ENCODE measurements at places on chromosomes 6 and 20.

- no peak for DNase-seq
Observed at GRCh38 chr6:159533568-159533967, 159.5 kb downstream of the SOD2 start.

DNA sequence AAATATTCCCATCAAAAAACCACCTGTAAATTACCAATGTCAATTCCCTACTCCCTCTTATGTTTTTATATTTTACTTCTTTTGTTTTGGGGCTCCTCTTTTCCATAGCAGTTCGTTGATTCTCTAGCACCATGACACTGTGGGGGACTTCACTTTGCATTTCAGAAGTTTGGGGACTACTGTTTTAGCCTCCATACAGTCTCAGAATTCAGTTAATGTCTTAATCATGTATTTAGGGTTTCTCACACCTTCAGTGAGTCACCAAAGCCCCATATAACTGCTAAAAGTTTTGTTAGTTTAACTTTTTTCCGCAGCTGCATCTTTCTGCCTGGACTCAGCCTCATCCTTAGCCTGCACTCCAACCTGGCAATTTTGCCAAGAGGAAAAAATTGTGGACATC is 20.7 kb upstream of the AIG1 start:
- no peak for DNase-seq

DNA sequence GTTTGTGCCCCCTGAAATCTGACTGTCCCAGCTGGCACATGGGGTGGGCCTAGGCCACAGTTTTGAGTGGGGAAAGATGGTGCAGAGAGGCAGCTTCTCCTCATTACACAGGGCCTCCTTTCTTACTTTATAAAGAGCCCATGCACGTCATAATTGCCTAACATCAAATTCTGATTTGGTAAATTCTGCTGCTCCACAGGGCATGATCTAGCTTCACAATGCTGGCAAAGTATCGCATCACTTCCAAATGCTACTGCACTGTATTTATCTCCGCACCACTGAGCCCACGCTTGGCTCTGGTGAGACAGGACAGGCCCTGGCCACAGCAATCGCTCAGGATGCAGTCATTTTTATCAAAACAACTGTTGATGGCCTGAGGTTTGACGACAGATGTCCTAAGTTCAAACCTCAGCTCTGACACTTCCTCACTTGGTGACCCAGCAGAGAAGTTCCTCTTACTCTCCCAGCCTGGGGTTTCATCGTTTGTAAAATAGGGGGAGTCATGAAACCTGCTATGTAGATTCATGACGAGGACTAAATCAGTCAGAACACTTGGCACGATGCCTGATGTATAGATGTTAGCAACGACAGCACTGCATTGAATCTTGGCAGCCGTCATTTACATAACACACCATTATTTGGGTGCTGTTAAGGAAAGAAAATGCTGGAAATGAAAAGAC is 187.9 kb downstream of the TTLL2 start:
- DNase-seq: no peak

- no peak for DNase-seq
Observed at GRCh38 chr6:33024521-33024920, 15.1 kb upstream of the HLA-DOA start.

GRCh38 chr20:10646886-10647420 is 26.8 kb downstream of the JAG1 start:
- DNase-seq: no peak

GRCh38 chr6:83708970-83709747 is at the start of gene SNAP91:
Gene SNAP91, minus strand, starts transcription at chr6:83709101. Its CDS starts 1,174 bp downstream, at chr6:83707927.
- peak; percentile 7 for DNase-seq

DNA sequence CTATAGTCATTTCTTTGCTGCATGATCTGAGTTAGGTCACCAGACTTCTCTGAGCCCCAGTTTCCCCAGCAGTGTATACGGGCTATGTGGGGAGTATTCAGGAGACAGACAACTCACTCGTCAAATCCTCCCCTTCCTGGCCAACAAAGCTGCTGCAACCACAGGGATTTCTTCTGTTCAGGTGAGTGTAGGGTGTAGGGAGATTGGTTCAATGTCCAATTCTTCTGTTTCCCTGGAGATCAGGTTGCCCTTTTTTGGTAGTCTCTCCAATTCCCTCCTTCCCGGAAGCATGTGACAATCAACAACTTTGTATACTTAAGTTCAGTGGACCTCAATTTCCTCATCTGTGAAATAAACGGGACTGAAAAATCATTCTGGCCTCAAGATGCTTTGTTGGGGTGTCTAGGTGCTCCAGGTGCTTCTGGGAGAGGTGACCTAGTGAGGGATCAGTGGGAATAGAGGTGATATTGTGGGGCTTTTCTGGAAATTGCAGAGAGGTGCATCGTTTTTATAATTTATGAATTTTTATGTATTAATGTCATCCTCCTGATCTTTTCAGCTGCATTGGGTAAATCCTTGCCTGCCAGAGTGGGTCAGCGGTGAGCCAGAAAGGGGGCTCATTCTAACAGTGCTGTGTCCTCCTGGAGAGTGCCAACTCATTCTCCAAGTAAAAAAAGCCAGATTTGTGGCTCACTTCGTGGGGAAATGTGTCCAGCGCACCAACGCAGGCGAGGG is 594 bp upstream of the CDKN1A start:
- DNase-seq: no peak

DNA sequence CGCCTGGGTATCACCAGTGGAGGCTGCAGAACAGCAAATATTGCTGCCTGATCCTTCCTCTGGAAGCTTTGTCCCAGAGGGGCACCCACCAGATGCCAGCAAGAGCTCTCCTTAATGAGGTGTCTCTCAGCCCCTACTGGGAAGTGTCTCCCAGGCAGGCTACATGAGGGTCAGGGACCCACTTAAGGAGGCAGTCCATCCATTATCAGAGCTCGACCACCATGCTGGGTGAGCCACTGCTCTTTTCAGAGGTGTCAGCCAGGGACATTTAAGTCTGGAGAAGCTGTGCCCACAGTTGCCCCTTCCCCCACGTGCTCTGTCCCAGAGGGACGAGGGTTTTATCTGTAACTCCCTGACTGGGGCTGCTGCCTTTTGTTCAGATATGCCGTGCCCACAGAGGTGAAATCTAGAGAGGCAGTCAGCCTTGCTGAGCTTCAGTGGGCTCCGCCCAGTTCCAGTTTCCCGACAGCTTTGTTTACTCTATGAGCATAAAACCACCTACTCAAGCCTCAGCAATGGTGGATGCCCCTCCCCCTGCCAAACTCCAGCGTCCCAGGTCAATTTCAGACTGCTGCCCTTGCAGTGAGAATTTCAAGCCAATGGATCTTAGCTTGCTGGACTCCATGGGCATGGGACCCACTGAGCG is 25.9 kb upstream of the AIG1 start:
- no peak for DNase-seq

GRCh38 chr6:156963712-156964700 is 186.8 kb downstream of the ARID1B start:
- no peak for DNase-seq

DNA sequence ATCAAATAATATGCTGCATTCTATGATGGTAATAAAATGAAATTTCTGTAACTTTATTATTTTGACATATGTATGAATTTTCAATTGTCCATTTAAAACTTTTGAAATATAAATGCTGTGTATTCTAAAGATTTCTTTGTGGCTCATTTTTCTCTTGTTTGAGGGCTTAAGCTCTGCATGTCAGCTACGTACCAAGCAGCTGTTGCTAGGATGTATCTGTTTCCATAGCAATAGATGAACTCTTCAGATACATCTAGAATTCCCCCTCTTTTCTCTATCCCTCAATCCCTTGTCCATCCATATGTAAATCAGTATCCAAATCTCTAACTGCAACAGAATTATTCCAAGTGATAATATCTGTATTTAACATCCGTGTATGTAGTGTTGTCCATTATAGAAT is 76.5 kb upstream of the OPRM1 start:
- DNase-seq: no peak

DNA sequence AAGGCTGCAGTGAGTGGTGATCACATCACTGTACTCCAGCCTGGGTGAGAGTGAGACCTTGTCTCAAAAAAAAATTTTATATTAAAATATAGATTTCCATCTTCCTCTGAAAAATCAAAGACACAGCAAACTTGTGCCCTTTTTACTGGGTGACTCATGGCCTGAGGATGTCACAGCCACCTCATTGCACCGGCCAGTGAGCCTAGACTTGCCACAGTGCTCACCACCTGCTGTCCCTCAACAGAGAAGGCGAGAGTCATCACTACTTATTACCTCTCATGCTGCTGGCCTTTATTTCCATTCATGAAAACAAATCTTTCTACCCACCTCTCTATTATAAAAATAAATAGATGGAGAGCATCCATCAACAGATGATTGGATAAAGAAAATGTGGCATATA is 295.8 kb downstream of the PREX1 start:
- DNase-seq: no peak

DNA sequence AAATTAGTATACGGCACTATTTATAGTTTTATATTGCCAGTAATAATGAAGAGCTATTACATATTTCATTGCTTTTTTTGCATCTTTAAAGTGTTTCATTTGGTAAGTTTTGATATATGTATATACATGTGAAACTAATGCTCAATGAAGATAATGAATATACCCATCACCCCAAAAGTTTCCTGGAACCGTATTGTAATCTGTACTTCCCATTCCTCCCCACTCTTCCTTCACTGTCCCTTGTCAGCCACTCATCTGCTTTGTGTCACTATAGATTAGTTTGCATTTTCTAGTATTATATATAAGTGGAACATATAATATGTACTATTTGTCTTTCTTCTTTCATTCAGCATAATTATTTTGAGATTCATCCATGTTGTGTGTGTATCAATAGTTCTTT is 10.3 kb upstream of the TBC1D32 start:
- no peak for DNase-seq

- no peak for DNase-seq
Observed at GRCh38 chr6:22113026-22113766, 183.6 kb downstream of the PRL start.

GRCh38 chr20:15675061-15675514 is 898.2 kb downstream of the KIF16B start:
- DNase-seq: no peak

DNA sequence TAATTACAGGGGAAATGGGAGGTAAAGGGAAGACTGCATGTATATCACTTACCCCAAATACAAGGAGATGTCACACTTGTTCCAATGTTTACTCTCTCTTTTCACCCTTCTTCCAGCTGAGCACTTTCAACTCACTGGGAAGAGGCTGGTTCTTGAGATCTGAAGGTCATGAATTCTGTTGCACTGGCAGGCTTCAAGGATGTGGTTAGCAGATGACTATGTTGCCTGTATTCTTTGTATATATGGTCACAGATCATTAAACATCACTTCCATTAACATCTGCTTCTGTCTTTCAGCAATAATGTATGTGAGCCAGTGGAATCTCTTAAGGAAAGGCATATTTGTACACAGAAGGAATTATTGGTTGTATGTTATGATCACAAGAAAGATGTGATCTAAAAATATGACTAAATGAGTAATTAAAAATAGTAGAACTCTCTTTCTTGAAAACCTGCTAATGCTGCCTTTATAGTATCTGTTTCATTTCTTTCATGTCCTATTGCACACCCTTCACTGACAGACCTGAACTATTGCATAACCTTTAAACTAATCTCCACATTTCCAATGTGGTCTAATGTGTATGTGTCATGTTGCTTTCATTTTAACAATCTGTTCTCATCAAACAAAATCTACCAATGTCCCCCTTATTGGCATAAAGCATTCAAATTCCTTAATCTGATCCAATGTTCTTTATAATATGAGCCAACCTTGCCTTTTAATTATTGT is 131.4 kb upstream of the EPHA7 start:
- DNase-seq: no peak

DNA sequence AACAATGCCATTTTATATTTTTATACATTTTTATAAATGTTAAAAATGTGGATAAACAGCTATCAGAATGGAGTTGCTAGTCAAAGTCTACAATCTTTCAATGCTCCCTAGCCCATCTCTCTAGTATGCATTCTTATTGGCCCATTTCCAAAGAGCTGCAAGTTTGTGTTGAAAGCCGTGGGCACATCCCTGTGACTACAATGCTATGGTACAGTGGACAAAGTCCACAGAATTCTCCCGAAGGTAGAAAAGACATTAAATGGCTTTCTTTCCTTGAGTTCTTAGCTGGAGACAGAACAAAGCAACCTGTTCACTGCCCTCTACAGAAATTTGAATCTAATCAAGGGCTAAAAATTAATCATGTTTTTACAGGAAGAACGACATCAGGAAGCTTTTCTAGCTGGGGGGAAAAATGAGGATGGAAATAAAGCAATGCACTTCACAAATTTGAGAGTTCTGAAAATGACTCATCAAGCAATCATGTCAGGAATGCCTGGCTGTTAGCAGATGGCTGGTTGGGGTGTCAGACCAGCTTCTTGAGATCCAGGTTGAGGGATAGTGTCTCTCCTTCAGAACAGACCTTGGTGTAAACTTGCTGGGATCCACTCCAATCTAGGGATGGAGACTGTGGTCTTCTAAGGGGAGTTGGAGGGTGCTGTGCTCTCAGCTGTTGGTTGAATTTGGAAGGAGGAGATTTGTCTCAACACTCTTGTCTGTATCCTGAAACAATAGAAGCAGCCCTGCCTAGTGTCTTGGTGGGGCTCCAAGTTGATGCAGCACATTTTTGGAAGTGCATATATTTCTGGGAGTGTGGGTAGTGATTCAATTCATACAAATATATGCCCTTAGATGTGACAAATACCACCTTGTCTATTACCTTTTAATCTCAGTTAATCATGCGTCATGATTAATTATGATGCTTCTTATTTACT is 143.4 kb upstream of the PHACTR1 start:
- DNase-seq: no peak

DNA sequence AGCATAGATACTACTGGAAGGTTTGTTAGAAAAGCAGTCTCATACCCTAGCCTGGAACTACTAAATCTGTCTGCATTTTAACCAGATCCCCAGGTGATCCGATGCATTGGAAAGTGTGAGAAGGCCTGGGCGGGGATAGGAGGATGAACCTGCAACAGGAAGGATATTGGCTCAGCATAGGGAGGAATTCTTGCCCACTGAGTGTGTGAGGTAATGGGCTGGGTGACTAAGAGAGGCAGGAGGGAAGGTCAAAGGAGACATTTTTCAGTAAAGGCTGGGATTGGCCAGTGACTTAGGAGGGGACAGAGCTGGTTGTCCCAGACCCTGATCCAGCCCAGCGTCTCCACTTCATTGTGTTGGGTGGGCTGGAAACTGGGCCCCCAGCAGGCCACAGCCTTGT is 191.0 kb upstream of the LRFN2 start:
- no peak for DNase-seq

All from stimulated activated naive CD8-positive, alpha-beta T cell treated with anti-CD3 and anti-CD28 coated beads, Interleukin-15, amount 100 ng/mL, for 72 hours (primary cell).